ENCODE measurements at places on chromosomes 7 and 10. TPM values are rescaled to one million over a fixed set of nuclear protein-coding genes. Genes with fewer than 3 reads are reported as not detected.

The BTBD16 gene
- total RNA-seq: not detected

The AKR1C4 gene
- total RNA-seq: not detected

The CFAP43 gene
- total RNA-seq: not detected

The PIK3AP1 gene
- 4.5 TPM for total RNA-seq

The CRYGN gene
- total RNA-seq: 0.12 TPM

The COBL gene
- not detected for total RNA-seq

The NRAP gene
- not detected for total RNA-seq

The LRGUK gene
- not detected for total RNA-seq

The AKR1D1 gene
- total RNA-seq: not detected

The C10orf105 gene
- 0.41 TPM for total RNA-seq
